ENCODE measurements at places on chromosomes 3 and 15.
A peak's percentile ranks its signal among the peaks of the same experiment; 100 is the strongest.

DNA sequence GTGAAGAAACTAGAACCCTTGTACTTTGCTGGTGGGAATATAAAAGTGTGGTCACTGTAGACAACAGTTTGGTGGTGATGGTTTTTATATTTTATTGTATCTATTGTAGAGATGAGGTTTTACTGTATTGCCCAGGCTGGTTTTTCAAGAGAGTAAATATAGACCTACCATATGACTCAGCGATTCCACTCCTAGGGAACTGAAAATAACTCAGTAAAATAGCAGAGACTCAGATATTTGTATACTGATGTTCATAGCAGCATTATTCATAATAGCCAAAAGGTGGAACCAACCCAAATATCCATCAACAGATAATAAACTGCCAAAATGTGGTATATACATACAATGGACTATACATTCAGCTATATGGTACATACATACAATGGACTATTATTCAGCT lies 68.8 kb upstream of the IL12A start:
- DNase-seq: no peak

DNA sequence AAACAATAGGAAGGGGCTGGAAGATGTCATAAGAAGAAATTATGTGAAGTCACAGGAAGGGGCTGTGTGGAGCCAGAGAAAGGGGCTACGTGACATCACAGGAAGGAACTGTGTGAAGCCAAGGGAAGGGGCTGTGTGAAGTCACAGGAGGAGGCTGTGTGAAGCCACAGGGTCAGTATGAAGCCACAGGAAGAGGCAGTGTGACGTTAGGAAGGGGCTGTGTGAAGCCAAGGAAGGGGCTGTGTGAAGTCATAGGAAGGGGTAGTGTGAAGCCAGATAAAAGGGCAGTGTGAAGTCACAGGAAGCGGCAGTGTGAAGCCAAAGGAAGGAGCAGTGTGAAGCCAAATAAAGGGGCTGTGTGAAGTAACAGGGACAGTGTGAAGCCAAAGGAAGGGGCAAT lies 32.5 kb downstream of the GASK1A start:
- no peak for DNase-seq

DNA sequence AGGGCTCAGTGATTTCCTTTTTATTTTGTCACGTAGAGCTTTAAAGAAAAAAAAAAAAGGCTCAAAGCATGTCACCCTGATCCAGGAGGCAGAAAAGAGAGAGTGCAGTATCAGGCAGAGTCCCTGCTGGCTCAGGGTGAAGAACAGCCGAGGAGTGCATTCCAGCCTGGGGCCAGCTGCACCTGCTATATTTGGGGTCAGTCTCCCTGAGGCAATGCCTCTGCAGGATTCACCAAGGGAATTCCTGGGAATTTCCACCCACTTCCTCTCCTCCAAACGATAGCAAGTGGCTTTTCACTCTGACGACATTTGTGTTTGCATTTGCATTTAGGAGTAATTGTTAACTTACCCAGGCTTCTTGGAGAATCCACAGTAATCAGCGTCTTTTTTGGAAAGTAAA lies 202.9 kb upstream of the CTNNB1 start:
- no peak for DNase-seq

- no peak for DNase-seq
These were observed 259.6 kb downstream of the LRTM1 start for GRCh38 chr3:54668236-54668635.

DNA sequence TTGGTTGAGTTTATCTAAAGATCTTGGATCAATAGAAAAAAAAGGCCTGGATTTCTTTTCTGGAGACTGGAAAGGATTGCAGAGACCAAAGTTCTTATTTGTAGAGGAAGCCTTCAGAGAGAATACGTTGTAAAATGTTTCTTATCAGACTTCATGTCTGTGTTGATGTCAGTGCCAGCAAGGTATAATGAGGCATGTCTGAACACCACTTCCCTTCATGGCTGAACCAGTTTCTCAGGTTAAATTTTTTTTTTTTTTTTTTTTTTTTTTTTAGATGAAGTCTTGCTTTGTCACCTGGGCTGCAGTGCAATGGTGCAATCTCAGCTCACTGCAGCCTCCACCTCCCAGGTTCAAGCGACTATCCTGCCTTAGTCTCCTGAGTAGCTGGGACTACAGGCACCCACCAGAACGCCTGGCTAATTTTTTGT lies 17.8 kb upstream of the ZNF774 start:
- DNase-seq: no peak

- DNase-seq: no peak
These were observed 228.6 kb downstream of the ZNF621 start for GRCh38 chr3:40753291-40753770.

DNA sequence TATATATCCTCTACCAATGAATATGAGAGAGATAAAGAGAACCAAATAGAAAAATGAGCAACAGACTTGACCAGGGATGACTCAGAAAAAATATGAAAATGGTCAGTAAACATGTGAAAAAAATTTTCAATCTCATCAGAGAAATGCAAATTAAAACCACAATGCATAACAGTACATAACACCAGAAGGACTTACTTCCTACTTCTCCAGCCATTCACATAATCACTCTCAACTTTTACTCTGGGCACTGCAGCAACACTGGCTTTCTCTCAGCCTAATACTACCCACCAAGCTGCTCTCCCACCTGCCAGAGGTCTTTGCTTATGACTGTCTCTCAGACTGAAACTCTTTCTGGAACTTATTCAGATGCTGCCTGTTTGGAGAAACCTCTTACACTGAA lies 49.4 kb downstream of the DPH6 start:
- no peak for DNase-seq

DNA sequence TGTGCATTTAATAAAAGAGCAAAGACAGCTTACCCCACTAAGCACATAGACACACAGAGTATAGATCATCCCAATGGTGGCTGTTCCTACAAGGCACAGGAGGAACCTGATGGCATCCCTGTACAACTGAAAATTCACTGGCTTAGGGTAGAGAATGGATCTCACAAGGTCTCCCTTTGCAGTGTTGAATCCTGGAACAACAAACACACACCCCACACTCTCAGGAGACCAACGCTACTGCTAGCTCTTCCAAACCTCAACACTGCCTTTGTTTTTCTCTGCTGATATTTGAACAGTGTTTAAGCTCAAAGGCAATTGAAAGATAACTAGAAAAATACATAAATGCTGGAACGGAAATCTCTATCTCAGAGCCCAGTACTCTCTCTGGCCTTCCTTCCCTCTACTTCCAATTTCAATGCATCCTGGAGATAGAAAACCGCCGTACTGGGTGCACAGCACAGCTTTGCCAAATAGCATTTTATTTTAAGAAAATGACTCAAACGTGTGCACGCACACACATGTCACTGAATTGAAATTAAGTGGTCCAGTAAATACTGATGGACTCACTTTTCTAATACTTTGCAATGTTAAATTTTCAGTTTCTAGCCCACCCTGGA lies 87.5 kb upstream of the ATP13A5 start:
- DNase-seq: no peak

- no peak for DNase-seq
These were observed 290.0 kb upstream of the THBS1 start for GRCh38 chr15:39290711-39291435.

- DNase-seq: no peak
These were observed 279.9 kb upstream of the UMPS start for GRCh38 chr3:124450366-124450765.

- DNase-seq: peak; percentile 83
These were observed 124.3 kb downstream of the TMEM266 start for GRCh38 chr15:76183930-76184649.

DNA sequence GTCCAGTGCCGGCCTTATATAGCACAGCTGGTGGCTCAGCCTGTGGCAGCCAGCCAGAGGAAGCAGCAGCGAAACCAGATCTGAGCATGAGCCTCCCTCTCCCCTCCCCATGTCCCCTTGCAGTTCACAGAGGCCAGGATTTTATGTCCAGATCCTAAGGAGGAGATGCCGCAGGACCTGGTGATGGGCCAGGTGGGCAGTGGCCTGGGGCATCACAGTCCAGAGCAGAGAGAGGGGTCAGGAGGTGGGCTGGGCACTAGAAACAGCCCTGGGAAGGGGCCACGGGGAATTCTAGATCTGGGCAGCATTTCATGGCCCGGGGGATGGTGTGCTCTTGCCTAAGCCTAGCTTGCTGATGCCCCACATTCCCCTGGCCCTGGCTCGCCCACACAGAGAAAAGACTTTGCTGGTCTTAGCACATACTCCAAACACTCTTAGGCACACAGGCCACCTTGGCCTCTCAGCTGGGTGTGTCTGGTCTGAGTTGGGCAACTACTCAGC lies 259 bp upstream of the CILP start:
- DNase-seq: no peak

GRCh38 chr3:119643528-119643927 lies 16.9 kb downstream of the POPDC2 start:
- DNase-seq: no peak

GRCh38 chr3:25355034-25355885 lies 72.8 kb upstream of the RARB start:
- DNase-seq: no peak

GRCh38 chr3:126903521-126903920 lies 79.4 kb upstream of the PLXNA1 start:
- no peak for DNase-seq
